ENCODE measurements at places on chromosomes 4 and X. TPM values are rescaled to one million over a fixed set of nuclear protein-coding genes. Genes with fewer than 3 reads are reported as not detected.

GRCh38 chr4:118281611-118282442 is 71.0 kb downstream of the PRSS12 start:
- DNase-seq, result peak; percentile 43

- peak; percentile 49 for DNase-seq
These were observed 288.5 kb downstream of the ASMT start for GRCh38 chrX:1903236-1903935.

The IKBKG gene
- total RNA-seq, result 23.0 TPM

The USP17L30 gene
- total RNA-seq, result not detected
